ENCODE measurements at places on chromosomes 2 and 18. TPM values are rescaled to one million over a fixed set of nuclear protein-coding genes. Genes with fewer than 3 reads are reported as not detected.

DNA sequence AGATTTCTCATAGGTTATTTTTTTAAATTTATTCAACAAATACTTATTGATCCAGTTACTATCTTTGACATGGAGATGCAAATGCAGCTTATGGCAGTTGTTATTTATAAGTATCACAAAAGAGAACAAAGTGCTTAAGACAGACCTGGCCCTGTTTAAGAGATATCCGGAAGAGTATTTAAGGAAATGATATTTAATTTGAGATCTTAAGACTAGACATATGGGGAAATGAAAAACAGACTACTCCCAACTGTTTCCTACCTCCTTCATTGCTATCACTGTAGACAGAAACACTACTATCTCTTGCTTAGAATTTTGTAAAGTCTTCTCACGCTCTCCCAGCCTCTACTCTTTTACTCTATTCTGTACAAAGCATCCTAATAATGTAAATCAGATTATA, 36.0 kb downstream of the RPRD1A start:
- no peak for DNase-seq

- DNase-seq: peak; percentile 75
Observed at GRCh38 chr18:9771261-9771976, 63.3 kb downstream of the RAB31 start.

- DNase-seq: peak; percentile 23
Observed at GRCh38 chr2:55550368-55551102, 31.0 kb downstream of the CFAP36 start.

GRCh38 chr2:105777031-105777482, 32.3 kb downstream of the NCK2 start:
- peak; percentile 62 for DNase-seq

DNA sequence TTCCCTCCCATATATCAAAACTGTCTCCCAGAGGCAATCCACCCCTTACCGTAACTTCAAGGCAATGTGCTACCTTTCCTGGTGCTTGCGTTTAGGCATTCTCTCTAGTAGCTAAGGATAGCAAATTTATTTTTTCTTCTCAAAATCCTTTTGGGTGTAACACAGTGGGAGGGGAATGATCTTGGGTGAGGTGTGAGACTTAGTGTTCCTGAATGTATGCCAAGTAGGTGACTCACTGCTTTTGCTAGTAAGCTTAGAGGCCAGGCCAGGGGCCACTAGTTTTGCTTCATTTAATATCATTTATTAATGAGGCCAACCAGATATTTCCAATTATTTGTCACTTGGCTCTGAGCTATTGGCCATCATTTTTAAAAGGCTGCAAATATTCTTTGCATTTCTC, 135.5 kb downstream of the NAPG start:
- peak; percentile 71 for DNase-seq

GRCh38 chr18:37397814-37398213, 167.8 kb downstream of the CELF4 start:
- no peak for DNase-seq

GRCh38 chr2:37637985-37638384, 33.5 kb downstream of the CDC42EP3 start:
- no peak for DNase-seq

- no peak for DNase-seq
Observed at GRCh38 chr2:143254110-143254509, 124.9 kb downstream of the ARHGAP15 start.

DNA sequence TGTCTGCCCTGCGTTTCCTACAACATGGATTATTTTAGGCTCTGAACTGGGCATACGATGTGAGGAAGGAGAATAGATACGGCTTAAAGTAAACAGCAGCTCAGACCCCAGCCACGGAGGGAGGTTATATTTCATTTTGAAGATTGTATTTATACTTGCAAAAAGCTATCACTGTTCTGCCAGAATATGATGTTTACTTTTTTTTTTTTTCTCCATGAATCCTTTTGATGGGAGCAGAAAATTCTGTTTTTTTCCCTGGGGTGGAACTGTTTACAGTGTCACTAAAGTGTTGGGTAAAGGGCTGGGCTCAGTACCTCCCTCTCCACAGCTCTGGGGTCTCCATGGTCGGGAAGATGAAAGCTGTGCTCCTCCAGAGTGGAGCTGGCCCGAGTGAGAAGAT, 13.1 kb downstream of the PCARE start:
- DNase-seq: no peak

GRCh38 chr18:34710934-34711333, 836 bp downstream of the DTNA start:
- peak; percentile 91 for DNase-seq

GRCh38 chr2:217305882-217306281, 446.0 kb upstream of the TNP1 start:
- DNase-seq: no peak

GRCh38 chr2:137380610-137381009, 583.7 kb upstream of the HNMT start:
- DNase-seq: no peak

DNA sequence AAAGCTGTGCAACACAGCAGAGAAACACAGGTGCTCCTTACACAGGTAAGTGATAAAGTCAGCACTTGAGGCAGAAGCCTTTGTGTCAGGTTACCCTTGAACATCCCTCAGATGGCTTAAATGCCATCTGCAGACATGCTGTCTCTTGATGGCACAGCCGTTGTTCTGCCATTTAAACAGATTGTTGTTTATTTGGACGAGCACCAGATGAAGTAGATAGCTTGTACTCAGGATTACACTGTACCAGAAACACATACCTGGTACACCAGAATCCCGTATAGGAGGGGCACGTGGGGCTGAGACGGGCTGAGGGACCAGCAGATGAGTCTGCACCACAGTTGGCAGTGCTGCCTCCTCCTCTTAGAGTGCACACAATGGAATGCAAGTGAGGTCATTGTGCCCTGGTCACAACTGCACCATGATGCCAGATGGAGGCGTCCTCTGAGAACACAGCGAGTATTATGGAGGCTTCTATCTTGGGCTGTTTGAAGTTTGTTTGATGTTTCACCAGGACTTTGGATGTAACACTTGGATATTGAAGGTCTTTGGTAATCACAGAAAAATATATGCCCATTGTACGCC, 143.0 kb downstream of the TANC1 start:
- DNase-seq: peak; percentile 40

GRCh38 chr2:137865954-137866540, 98.2 kb upstream of the HNMT start:
- peak; percentile 18 for DNase-seq

DNA sequence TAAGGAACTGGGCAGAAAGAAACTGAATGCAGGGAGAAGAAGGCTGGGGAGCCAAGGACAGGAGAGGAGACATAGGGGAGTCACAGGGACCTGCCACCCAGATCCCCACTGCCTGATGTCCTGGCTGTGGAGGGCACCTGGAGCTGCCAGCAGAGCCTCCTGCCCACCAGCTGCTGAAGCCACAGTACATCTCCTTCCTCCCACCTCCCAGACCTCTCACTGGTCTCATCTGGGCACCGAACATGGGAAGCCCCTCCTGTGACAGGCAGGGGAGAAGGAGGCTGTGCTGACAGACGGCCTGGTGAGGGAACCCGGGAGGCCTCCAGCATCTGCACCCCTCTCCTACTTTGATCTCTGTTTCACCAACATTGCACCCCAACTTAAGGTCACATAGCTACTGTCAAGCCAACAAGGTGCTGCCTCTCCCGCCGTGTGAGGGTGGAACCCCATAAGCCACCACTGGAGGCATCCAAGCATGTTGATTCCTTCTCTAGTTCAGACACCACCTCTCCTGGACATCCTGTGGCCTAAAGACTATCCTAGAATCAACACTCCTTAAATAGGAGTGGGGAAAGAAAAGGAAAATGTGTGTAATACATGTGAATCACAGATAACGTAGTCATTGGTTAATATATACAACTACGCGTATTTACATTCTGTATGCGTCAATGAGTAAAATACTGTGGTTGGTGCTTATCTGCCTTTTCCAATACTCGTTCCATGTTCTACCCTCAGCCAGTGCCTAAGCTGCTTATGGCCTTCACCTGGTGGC, 3.5 kb upstream of the RNPEPL1 start:
- no peak for DNase-seq

- no peak for DNase-seq
Observed at GRCh38 chr2:74383254-74383653, 3.1 kb upstream of the DCTN1 start.

GRCh38 chr2:86225581-86225980, 26.3 kb downstream of the MRPL35 start:
- DNase-seq: peak; percentile 77

- DNase-seq: peak; percentile 40
Observed at GRCh38 chr18:64165906-64166305, 17.0 kb upstream of the LINC00305 start.

- no peak for DNase-seq
Observed at GRCh38 chr18:5239447-5239846, 42.4 kb upstream of the AKAIN1 start.

PDE6D gene
- total RNA-seq: 20.3 TPM

YWHAQ gene
- 103 TPM for total RNA-seq

TMEM200C gene
- 1.1 TPM for total RNA-seq

KCNJ13 gene
- total RNA-seq: not detected

TDRD15 gene
- not detected for total RNA-seq

ITGB6 gene
- 37.7 TPM for total RNA-seq

NOSTRIN gene
- 9.2 TPM for total RNA-seq

MAPK4 gene
- 4.7 TPM for total RNA-seq

HRH4 gene
- 0.09 TPM for total RNA-seq

CHRND gene
- total RNA-seq: 83.7 TPM

TUBB8B gene
- total RNA-seq: not detected

IL1RL1 gene
- total RNA-seq: 0.31 TPM

DUSP19 gene
- total RNA-seq: 2.7 TPM

HS6ST1 gene
- 22.7 TPM for total RNA-seq
